ENCODE measurements at places on chromosomes 2 and 18.

DNA sequence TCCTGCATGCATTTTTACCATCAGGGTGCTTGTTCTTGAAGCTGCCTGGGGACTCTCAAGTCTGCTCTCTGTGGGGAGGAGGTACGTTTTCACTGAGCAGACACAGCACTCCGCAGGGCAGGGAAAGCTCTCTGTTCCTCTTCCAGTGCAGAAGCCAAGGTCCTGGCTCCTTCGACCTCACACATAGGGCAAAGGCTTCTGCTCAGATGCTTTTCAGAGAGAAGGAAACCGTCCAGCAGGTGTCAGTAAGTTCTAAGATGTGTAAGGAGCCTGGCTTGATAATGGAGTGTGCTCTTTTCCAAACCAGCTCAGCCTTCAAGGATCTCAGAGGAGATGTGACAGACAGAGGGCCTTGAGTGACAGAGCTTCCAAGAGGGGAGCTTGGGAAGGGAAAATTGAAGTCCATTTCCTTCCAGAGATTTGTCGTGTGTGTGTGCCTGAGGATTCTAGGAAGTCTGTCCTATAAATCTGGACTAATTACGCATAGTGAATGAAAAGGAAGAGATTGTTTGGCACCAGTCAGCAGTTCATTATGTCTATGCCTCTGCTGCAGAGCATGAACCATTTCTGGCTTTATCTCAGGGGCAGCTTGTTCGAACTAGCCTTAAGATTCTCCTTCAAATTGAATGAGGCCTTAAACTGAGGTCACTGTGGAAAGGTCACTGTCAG lies 67.3 kb upstream of the UPP2 start:
- no peak for DNase-seq

- DNase-seq, result no peak
These were observed 54.2 kb downstream of the SERTAD2 start for GRCh38 chr2:64599469-64599868.

DNA sequence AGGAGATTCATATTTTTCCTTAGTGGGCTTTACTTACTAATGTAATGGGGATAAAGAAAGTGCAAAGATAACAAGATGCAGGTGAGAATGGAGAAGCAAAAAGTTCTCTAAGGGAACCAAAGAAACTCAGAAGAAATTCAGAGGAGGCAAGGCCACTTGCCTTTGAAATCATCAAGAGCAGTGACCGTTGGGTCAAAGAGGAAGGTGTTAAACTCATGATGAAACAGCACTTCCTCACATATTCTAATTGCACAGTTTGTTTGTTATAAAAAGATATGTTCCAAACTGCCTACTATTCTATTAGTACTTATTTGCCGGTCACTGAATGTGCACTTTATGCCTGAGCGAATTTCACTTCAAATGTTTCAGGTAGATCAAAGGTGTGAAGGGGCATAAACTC lies 975.1 kb downstream of the BCL11A start:
- DNase-seq, result no peak

GRCh38 chr2:123513351-123513750 lies 511.7 kb upstream of the CNTNAP5 start:
- no peak for DNase-seq

DNA sequence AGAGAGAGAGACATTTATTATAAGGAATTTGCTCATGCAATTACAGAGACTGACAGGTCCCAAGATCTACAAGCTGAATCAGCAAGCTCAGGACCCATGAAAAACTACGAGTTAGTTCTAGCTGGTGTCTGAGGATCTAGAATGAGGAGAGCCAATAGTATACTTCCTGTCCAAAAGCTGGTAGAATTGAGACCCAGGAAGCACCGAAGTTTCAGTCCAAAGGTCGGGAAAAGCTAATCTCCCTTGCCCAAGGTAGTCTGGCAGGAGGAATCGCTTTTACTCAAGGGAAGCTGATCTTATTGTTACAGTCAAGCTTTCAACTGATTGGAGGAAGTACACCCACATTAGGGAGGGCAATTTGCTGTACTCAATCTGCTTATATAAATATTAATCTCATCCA lies 389.6 kb downstream of the ADCYAP1 start:
- DNase-seq, result no peak

- no peak for DNase-seq
These were observed 161.4 kb downstream of the XIRP2 start for GRCh38 chr2:167049659-167050058.

- no peak for DNase-seq
These were observed 23.6 kb upstream of the ID2 start for GRCh38 chr2:8658064-8658862.

Measured in stimulated activated CD4-positive, alpha-beta T cell treated with anti-CD3 and anti-CD28 coated beads, Interleukin-1b, Interleukin-23, amount 100 ng/mL, for 1 hour (primary cell).